Cerebellar nuclear complex (tissue), 1 donor: ENCODE measurements at places on chromosomes 7 and 10.

DNA sequence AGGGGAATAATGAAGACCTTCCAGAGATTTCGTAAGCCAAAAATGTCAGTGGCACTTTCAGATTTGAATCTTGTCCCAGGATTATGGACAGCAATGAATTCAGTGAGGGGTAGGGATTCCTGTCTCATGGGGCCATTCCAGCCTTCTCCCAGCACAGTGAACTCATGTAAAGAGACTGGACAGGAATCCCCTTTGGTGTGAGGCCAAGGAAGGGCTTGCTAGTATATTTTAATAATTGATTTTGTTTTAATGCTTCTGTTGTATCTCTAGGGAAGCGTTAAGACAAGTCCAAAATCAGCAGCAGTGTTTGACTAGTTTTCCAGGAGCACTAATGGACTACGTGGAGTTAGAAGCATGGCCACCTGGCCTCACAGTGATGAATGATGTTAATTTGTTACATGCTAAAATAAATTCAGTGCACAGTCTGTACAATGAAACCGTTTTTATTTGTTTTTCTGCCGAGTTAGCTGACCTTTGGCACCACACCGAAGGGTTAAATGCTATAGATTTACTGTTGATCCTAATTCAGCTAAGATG lies 214.0 kb upstream of the DKK1 start:
- DNase-seq, result no peak

DNA sequence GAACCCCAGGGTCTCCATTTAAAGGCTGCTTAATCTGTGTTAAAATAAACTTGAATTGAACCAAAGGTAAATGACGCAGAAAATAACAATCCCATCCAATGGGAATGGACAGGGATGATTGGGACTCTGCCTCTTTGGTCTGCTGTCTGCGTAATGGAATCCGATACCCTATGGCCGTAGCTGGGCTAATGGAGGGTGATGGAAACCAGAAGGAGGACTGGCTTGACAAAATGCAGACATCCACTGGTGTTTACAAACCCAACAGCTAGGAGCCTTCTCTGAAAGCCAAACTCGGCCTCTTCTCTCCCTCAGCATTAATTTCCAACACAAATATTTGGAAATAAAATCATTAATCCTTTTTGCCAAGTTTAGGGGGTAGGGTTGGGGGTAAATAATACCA lies 162.2 kb upstream of the CHST15 start:
- no peak for DNase-seq

- no peak for DNase-seq
Observed at GRCh38 chr7:139108266-139109187, 993 bp downstream of the ZC3HAV1 start.

GRCh38 chr7:101273206-101273605 lies 28.3 kb upstream of the FIS1 start:
- DNase-seq, result no peak

- no peak for DNase-seq
Observed at GRCh38 chr10:130395248-130395936, 259.2 kb downstream of the GLRX3 start.

GRCh38 chr7:129841465-129841864 lies 111.3 kb downstream of the UBE2H start:
- DNase-seq, result no peak

- no peak for DNase-seq
Observed at GRCh38 chr7:141301544-141301943, 227.7 kb downstream of the TMEM178B start.

GRCh38 chr10:60299961-60300883 lies 89.5 kb downstream of the ANK3 start:
- no peak for DNase-seq
